ENCODE measurements at places on chromosomes 5 and 9. TPM values are rescaled to one million over a fixed set of nuclear protein-coding genes. Genes with fewer than 3 reads are reported as not detected.

DNA sequence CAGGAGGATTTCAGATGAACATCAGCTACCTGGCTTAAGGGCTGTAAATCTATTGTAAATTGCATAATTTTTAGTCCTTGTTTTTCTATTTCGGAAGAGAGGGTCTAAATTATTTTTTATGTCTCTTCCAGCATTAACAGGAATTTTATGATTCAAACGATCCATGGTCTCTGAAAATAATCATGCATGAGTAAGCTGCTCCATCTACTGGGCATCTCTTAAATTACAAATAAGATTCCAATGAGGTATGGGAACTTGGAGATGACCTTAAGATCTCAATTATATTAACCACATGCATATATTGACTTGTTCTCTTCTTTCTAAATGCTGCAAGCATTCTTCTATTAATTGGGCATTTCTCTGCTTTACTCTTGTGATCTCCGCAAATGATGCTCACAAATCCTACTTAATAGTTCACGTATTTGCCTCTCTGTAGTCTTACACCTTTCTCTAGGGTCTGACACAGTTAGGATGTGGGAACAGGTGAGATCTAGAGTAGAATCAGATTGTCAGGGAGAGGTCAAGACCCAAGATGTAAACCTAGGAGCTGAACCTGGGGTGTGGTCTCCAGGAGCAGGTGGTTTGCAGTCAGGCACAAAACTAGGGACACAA lies 86.9 kb downstream of the NUDT12 start:
- peak; percentile 47 for DNase-seq

DNA sequence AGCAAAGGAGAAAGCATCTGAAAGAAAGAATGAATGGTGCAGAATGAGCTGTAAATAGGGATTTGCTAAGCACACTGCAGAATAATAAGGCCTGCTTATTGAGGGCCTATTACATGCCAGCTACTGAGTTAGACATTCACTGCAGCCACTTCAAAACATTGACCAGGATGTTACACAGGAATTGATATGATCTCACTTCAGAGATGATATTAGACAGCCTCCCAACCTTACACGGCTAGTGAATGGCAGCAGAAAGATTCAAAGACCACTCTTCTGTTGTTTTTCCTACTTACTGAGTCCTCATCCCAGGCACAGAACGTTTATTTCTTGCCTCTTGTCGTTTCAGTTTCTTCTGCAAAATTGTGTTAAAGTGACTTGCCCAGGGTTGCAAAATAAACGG lies 1209.9 kb upstream of the WWC1 start:
- DNase-seq: no peak

DNA sequence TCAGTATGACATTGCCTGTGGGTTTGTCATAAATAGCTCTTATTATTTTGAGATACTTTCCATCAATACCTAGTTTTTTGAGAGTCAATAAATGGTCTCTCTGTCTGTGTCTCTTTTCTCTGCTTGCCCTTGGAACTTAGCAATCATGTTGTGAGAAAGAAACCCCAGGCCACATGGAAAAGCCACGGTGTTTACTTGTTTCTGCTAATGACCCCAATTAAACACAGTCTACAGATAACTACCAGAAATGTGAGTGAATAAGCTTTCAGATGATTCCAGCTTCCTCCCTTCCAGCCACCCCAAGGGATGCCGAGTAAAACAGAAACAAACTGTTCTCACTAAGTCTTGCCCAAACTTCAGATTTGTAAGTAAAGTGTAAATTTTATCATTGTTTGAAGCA lies 584.9 kb downstream of the MAT2B start:
- DNase-seq: no peak

DNA sequence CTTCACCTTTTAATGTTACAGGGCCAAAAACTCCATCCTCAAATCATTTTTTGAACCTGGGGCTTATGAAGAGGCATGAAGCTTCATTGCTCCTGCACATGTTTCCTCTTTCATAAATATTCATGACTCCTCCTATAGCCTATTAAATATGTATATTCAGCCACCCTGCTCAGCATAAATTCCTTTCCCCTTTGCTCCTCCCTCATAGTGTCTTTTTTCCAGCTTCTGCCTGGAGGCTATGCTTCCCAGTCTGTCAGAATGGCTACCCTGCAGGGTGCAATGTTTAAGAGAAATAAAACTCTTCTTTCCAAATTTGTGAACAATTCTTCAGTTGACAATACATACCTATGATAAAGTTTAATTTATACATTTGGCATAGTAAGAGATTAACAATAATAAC lies 1082.9 kb upstream of the CDH18 start:
- DNase-seq: no peak

The PCDHGC3 gene
- 75.6 TPM for total RNA-seq

GRCh38 chr9:70406434-70406862 lies 8.0 kb downstream of the KLF9 start:
- peak; percentile 75 for DNase-seq

- DNase-seq: no peak
Measured at GRCh38 chr9:130497139-130497538, 52.4 kb downstream of the ASS1 start.
